ENCODE measurements at places on chromosomes 6 and 20. TPM values are rescaled to one million over a fixed set of nuclear protein-coding genes. Genes with fewer than 3 reads are reported as not detected.

DNA sequence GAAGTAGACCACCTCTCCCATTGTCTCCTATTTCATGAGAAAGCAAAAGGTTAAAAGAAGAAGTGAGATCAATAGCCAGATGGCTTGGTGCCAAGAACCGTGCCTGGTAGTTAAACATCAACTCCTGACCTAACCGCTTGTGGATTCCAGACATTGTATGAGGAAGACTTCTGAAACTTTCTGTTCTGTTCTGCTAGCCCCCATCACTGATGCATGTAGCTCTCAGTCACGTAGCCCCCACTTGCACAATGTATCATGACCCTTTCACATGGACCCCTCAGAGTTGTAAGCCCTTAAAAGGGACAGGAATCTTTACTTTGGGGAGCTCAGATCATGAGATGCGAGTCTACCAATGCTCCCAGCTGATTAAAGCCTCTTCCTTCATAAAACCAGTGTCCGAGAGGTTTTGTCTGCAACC lies 301.2 kb downstream of the RNGTT start:
- no peak for DNase-seq

- no peak for DNase-seq
Measured at GRCh38 chr6:140897804-140898573, 1234.7 kb upstream of the GJE1 start.

DNA sequence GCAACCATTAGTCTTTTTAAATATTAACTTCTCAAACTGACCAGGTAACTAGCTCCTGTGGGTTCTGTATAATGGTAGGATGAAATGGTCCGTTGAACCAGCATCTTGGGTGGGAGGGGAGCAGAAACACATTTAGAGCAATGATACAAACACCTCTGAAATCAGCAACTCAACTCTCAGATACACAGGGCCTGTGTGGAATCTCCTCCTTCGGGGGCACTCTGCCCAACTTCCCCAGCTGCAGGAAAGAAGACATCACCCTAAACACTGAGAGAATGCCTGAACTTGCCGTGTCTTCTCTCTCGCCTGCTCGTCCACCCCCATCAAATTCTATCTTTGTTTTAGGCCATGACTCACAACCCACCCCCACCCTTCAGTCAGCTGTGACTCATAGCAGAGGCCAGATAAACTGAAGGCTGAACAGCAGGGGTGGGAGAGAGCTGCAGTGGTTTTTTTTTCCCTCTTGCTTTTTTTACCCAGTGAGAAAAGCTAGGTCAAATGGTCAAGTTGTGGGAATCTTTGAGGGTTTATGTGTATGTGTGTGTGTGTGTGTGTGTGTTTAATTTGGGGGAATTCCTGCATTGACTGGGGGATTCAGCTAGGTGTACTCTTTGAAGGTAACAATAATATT lies 593.4 kb upstream of the JAG1 start:
- peak; percentile 41 for DNase-seq

- no peak for DNase-seq
Measured at GRCh38 chr20:36862857-36863668, 12.9 kb upstream of the TLDC2 start.

- DNase-seq, result no peak
Measured at GRCh38 chr6:106613590-106613989, 15.7 kb downstream of the RTN4IP1 start.

- no peak for DNase-seq
Measured at GRCh38 chr6:106186172-106186571, 100.0 kb downstream of the PRDM1 start.

- no peak for DNase-seq
Measured at GRCh38 chr6:92024110-92024509, 1395.2 kb downstream of the EPHA7 start.

GRCh38 chr6:99912657-99913056 lies 81.4 kb downstream of the MCHR2 start:
- no peak for DNase-seq

DNA sequence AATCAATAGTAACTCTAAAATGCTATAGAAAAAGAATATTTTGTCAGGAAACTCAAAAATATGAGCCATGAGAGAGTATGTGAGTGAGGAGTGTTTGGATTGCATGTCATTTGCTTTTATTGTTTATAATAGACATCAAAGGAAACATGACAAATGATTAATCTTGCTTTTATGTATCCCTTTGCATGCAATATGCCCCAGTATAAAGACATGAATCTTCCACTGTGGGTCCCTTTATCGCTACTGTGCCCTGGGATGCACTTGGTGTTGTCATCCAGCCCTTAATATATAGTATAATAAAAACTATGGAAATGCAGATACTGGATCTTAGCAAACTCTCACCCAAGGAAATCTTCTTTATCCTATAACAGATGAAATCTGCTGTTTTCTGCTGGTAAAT lies 77.3 kb downstream of the LAMA4 start:
- DNase-seq, result no peak

- no peak for DNase-seq
Measured at GRCh38 chr6:56899311-56899710, 55.6 kb upstream of the BEND6 start.

DNA sequence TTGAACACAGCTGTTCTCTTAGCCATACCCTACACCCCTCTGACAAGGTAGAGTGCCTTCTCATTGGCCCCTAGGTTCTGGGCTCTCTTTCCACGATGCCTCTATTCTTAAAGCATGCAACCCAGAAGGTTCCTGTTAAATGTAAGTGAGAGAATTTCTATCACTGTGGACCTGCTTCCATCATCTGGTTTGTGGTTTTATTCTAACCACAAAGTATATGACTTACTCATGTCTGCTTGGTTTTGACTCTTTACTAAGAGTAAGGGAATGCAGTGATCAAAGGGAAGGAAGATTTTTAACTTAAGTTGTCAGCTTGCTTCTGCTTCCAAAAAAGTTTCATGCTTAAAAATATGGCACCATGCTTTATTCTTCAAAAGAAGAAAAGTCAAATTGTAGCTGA lies 80.2 kb downstream of the ANKEF1 start:
- no peak for DNase-seq

GRCh38 chr6:35733633-35734032 lies 3.2 kb upstream of the ARMC12 start:
- DNase-seq, result no peak

GRCh38 chr6:135301304-135301703 lies 120.2 kb downstream of the MYB start:
- no peak for DNase-seq

GRCh38 chr6:15715060-15715459 lies 52.2 kb upstream of the DTNBP1 start:
- DNase-seq, result no peak

DNA sequence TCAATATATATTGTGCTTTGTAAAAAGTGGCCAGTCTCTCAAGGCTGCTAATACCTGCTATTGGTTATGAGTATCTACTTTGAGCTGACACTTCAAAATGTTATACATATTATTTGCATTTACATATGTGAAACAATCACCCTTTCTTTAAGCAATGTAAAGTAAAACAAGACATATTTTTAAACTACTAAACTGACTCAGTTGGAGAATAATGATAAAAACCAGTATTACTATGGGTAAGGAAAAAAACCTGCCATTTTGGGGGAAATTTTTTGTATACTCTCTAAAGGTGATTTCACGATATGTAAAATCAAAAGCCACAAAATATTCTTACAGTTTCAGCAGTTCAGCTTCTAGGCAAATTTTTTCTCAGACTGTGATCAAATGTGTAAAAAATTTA lies 232.3 kb downstream of the PRL start:
- DNase-seq, result no peak

DNA sequence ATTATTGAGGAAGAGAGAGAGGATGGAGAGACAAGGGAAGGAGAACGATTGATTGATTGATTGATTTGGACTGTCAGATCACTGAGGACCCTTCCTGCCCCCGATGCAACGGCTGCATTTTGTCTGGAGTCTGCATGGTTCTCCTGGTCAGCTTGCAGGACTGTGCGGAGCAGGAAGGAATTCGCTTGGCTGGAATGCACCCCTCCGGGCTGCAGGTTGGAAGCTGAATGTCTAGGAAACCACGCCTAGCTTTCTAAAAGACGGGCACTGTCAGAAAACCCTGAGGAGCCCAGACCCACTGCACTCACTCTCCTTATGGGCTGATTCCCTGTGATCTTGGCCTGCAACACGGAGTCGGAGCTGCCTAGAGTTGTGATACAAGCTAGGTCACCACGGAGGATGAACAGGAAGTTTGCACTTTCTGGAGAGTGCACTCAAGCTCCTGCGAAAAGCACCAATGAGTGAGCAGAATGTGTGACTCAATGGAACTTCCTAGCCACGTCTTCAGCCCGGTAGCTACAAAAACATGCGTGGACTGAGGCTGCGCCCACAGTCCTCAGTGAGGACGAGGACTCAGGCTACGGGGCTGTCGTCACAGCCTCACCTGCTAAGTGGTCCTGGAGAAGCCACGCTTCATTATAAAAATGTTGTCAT lies 14.4 kb downstream of the DACT2 start:
- no peak for DNase-seq

- no peak for DNase-seq
Measured at GRCh38 chr6:126127659-126128058, 141.3 kb downstream of the TRMT11 start.

- DNase-seq, result no peak
Measured at GRCh38 chr6:52216932-52217575, 27.2 kb downstream of the IL17F start.

DNA sequence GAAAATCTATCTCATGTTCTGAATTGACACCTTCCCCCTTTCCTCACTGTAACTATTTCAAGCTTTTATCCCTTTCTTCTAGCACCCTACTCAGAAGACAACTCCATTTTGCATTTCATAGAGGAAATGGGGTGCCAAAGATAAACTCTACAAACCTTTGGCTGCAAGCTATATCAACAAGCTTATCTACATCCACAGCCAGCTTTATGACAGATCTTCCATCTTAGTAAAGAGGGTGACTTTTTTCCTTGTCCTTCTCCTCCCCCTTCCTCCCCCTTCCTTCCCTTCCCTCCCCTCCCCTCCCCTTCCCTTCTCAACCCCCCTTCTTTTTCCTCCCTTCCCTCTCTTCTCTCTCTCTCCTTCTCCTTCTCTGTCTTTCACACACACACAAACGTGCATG lies 58.0 kb upstream of the OLIG3 start:
- DNase-seq, result no peak

- no peak for DNase-seq
Measured at GRCh38 chr20:37383229-37383989, 37.5 kb downstream of the SRC start.

DNA sequence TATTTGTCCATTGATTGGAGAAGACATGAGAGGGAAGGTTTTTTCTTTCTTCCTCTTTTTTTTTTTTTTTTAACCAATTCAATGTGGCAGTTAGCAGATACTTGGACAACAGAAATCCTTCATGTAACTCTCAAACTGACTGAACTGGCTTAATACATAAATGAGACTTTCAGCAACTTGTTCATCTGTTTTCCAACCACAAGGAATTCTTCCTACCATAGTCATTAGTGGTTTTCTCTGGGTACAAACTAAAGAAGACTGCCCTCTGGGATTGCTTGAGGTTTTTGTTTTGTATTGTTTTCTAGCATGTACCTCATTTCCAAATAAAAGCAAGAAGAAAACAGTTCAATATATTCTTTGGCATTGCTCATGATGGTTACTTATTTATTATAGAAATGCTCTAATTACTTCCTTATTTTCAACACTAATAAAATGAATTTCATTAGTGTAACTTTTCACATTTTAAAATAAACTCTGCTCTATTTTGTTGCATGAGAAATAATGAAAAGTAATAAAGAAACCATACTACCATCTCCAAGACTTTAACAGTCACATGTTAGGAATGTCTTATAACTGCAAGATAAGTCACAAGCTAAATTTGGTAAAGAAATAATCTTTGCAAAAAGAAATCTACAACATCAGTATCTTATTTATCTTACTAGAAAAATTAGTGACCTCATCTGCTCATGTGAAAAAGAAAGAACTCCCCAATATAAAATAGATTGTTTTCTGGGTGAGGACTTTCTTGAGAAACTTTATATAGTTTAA lies 52.0 kb downstream of the ME1 start:
- no peak for DNase-seq

GRCh38 chr20:48556956-48557355 lies 270.8 kb downstream of the PREX1 start:
- DNase-seq, result no peak

GRCh38 chr6:108958900-108959770 lies 110.9 kb downstream of the ARMC2 start:
- DNase-seq, result no peak

DNA sequence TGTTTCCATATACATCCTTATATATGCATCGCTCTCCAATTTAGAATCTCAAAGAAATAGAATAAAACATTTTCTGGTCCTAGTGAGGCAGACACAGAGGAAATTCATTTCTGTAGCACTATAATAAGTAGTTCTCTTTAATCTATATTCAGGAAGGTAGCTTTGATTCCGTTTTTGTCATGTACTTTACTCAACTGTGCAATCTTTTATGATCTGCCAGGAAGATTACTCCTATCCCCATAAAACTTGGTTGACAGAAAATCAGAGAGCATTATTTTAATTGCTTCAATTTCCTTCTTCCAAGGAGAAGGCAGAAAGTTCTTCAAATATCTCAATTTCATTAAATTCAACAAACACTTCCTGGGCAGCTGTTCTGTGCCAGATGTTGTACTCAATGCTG lies 10.6 kb upstream of the CLIC5 start:
- DNase-seq, result no peak

GRCh38 chr6:79042799-79043126 lies 35.3 kb downstream of the PHIP start:
- no peak for DNase-seq

DNA sequence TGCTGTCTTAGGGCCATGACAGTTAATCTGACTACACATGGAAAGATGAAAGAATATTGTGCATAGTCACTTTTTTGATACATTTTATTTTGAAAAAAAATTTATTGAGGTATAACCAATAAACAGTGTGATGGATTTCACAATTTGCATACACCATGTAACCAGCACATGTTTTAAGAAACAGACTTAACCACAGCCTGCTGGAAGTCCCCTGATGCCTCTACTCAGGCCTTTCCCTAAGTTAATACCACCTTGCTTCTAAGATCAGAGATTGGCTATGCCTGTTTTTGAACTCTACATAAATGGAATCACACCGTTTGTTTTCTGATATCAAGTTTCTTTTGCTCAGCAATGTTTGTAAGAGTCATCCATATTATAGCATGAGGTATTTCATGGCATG lies 136.3 kb downstream of the CFAP61 start:
- DNase-seq, result no peak

GRCh38 chr6:32226434-32226833 lies 2.6 kb upstream of the NOTCH4 start:
- DNase-seq, result no peak

GRCh38 chr20:38809942-38810341 lies 4.4 kb downstream of the PPP1R16B start:
- no peak for DNase-seq

GRCh38 chr20:23029324-23029723 lies 5.8 kb upstream of the SSTR4 start:
- no peak for DNase-seq

- no peak for DNase-seq
Measured at GRCh38 chr6:49906526-49906925, 40.2 kb upstream of the CRISP1 start.

HSPA1A gene
- 115 TPM for polyA plus RNA-seq

E2F1 gene
- 11.0 TPM for polyA plus RNA-seq

TFAP2C gene
- 0.54 TPM for polyA plus RNA-seq

HDGFL1 gene
- not detected for polyA plus RNA-seq

SLC13A3 gene
- polyA plus RNA-seq, result 17.6 TPM

SFTA2 gene
- 1.1 TPM for polyA plus RNA-seq

HLA-DQA2 gene
- polyA plus RNA-seq, result not detected

DSN1 gene
- 18.0 TPM for polyA plus RNA-seq

LRRC1 gene
- polyA plus RNA-seq, result 28.8 TPM

SSTR4 gene
- polyA plus RNA-seq, result 0.11 TPM

FGD2 gene
- polyA plus RNA-seq, result 1.5 TPM

PAK5 gene
- 0.49 TPM for polyA plus RNA-seq

ARMH2 gene
- polyA plus RNA-seq, result not detected

MEP1A gene
- not detected for polyA plus RNA-seq

FAM135A gene
- polyA plus RNA-seq, result 26.6 TPM

Data from right renal cortex interstitium (tissue), 3 donors.